ENCODE measurements at places on chromosomes 1 and 21.

- DNase-seq, result no peak
These were observed 15.6 kb downstream of the UTP11 start for GRCh38 chr1:38028105-38028591.

GRCh38 chr21:38774152-38774551 is 31.6 kb upstream of the ETS2 start:
- no peak for DNase-seq

GRCh38 chr1:212613440-212614335 is 5.1 kb downstream of the ATF3 start:
- DNase-seq, result no peak

DNA sequence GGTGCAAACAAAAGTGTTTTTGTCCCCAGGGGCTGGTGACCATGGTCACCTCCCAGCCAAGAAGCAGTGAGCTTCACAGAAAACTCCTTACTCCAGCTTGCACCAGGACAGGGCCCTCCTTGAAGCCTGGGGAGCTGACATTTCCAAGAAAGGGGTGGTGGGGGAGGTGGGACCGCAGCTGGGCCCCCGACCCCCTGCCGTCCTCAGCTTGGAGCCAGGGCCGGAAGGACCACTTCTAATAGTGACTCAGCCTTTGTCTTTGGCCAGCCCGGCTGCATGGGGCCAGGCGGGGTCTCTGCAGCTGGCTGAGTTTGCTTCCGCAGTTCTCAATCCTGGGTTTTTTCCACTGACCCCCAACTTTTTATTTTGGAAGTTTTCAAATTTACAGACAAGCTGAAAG is 136.5 kb upstream of the POU3F1 start:
- no peak for DNase-seq

DNA sequence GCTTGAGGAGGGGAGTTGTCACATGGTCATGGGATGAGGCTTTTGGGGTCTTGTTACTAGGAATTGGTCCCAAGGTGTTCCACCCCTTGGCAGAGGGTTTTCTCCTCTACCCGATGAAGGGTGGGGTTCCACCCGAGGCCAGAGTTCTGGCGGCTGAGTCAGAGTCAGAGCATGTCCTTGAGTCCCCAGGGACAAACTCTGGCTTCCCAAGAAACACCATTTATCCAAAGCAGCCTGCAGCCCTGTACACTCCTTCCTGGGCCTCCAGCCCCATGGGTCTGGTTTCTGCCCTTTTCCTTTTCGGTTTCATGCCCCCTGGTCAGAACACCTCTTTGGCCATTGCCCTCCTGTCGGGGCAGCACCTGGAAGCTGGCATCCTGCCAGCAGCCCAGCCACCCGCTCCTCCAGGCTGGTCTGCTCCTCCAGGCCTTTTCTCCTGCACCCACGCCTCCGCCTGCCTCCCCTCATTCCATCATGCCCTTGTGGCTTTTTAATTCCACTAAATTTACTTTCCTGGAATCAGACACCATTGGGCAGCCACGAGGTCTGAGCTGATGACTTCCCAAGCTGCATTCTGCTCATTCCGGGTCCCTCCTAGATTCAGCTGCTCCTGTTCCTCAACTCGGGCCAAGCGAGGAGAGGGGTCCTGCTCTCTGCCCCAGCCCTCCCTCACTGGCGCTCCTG is 301.7 kb upstream of the VAMP3 start:
- no peak for DNase-seq

GRCh38 chr1:180540697-180541594 is 17.8 kb upstream of the OVAAL start:
- no peak for DNase-seq

DNA sequence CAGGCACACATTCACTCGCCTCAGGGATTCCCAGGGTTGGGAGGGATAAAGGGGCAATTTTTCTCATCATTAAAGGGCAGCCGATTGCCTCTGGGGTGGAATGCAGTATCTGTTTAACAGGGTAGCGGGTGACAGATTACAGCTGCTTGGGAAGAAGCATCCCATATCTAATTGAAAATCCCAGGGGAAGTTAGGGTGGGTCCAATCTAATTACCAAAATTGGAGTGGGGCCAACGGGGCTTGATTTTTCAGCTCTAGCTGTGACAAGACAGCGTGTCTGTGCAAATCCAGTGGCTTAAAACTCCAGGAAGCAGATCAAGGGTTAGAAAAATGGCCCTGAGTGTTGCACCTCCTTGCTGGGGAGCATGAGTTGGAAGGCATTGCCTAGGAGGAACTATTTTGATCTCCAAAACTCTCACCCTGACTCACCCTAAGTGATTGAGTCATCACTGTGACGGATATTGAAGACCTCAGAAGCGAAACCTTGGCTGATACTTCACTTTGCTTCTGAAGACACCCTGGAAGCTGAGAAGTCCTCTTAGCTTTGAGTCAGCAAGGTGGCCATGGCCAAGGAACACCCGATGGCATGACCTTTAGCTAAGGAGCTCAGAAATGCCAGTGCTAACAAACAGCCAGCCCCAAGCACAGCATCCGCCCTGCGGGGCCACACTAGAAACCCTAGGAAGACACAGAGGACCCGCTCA is 46.0 kb downstream of the GRHL3 start:
- DNase-seq, result peak; percentile 59

DNA sequence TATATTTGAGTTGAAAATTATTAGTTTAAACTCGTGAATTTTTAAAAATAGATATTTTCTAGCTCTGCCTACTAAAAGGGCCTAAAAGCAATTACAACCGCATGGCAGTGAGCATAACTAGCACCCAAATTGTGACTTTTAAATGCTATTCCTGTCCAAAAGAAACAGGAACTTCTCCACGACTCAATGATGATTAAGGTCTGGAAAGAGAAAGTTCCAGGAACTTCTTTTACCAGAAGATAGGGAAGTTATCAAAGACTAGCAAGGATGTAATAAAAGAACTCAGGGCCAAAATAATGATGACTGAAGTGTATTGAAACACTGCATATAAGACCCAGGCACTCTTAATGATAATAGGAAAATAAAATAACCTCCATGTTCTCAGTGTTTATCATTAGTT is 313.0 kb downstream of the PLPP3 start:
- no peak for DNase-seq

DNA sequence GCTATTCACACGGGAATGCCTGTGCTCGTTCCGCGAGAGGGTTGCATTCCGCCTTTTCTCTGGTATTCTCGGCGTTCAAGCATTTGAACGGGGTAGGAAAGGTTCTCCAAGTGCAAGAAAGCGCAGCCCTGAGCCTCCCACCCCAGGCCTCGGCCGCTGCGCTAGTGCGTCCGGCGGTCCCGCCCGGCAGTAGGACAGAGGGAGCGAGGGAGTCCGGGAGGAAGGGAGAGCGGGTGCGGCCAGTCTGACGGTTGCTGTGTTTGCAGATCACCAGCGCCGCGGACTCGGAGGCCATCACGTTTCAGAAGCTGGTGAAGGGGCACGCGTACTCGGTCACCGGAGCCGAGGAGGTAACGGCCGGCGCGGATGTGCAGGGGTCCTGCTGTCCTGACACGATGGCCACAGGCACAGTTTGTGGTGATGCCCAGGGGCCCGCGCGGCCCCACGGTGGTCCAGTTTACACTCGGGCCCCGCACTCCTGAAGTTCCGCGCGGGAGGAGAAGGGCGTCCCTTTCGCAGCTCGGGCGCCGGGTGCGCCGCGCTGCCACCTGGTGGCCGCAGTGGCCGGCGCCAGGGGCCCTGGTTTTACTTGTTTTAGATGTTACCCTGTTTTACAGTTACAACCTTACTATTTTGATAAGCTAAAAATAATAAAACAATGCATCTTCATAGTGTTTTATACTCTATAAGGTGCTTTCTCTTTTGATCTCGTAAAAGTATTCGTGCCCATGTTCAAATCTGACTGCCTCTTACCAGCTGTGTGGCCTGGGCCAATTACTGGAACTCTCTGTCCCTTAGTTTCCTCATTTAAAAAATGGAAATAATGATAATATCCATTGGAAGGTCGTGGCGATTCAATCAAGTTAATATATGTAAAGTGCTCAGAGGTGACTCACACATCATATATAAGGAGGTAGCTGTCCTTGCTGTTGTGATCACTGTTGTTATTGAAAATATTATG is 36.7 kb downstream of the CAPN2 start:
- DNase-seq, result no peak

GRCh38 chr1:53134042-53134485 is 8.4 kb downstream of the SLC1A7 start:
- no peak for DNase-seq

DNA sequence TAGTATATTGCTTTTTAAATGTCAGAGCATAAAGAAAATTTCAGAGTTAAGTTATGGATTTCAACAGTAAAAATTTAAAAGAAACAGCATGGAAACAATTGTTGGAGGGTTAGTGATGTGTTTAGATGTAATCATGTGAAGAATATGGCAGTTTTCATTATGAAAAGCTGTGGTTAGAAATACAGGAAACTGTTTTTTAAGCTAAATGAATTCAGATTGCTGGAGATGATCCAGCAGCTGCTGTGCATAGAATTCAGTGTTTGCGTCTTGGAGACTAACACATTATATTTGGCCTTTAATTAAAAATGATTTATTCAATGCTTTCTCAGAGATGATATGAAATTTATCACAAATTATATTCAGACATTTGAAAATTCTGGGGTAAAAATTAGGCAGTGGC is 273.6 kb upstream of the LRRC7 start:
- DNase-seq, result no peak

- no peak for DNase-seq
These were observed 437.1 kb downstream of the PLPP3 start for GRCh38 chr1:56142301-56142700.

DNA sequence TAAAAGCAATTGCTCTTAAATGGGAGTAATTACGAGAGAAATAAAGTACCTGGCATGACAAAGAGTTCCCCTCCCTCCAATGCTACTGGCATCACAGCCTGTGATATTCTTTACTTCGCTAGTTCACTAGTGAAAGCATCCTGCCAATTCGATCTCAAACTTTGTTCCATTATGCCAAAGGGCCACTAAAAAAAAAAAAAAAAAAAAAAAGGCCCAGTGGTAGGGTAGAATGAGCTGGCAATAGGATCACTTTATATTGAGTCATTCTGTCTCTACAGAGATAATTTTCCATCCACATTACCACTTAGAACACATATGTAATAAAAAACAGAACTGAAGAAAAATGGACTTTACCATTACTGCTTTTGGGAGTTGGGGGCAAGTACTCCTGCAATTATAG is 11.2 kb downstream of the PUM1 start:
- no peak for DNase-seq

- DNase-seq, result peak; percentile 6
These were observed 243.2 kb upstream of the NR5A2 start for GRCh38 chr1:199784138-199784895.

GRCh38 chr1:39965044-39965443 is 10.1 kb downstream of the MFSD2A start:
- DNase-seq, result no peak

- no peak for DNase-seq
These were observed 89.2 kb downstream of the RIPK4 start for GRCh38 chr21:41677671-41678015.

DNA sequence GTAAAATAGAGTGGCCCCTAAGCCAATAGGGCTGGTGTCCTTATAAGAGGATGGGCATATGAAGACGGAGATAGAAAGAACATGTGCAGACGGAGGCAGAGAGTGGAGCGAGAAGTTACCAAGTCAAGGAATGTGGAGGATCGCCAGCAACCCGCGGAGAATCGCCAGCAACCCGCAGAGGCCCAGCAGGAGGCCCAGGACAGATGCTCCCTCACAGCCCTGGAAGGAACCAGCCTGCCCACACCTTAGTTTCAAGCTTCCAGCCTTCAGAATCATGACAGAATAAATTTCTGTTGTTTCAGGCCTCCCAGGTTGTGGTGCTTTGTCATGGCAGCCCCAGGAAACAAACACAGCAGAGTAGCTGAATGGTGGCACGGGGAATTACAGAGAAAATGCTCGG is 9.6 kb downstream of the CLDN14 start:
- DNase-seq, result no peak

- no peak for DNase-seq
These were observed 30.8 kb downstream of the HLX start for GRCh38 chr1:220910021-220910420.

- DNase-seq, result peak; percentile 66
These were observed 1.2 kb downstream of the ANP32E start for GRCh38 chr1:150234566-150235293.

- no peak for DNase-seq
These were observed 36.4 kb upstream of the STUM start for GRCh38 chr1:226512076-226512728.

GRCh38 chr1:243718893-243719292 is 131.2 kb downstream of the AKT3 start:
- peak; percentile 56 for DNase-seq

- DNase-seq, result peak; percentile 22
These were observed 11.5 kb upstream of the TMEM51 start for GRCh38 chr1:15141935-15142539.

DNA sequence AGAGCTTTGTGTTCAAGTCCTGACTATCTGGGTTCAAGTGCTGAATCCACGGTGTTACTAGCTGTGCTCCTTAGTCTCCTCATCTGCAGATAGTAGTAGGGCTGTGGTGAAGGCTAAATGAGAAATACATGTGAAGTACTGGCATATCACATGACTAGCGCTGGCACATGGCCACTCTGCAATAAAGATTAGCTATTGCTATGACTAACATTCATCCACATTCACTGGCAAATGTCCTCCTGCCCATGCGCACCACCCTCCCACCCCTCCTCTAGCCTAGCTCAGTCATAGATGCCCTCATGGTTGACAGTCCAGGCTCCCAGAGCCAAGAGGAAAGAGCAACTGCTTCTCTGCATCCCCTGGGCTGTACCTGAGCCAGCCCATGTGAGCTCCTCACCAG is 8.5 kb upstream of the COL8A2 start:
- DNase-seq, result peak; percentile 49

- no peak for DNase-seq
These were observed 31.7 kb downstream of the CHML start for GRCh38 chr1:241608379-241609033.

- no peak for DNase-seq
These were observed at the start of gene BNIPL for GRCh38 chr1:151036356-151036755. TSS of gene BNIPL (plus strand) at chr1:151036586. CDS start at chr1:151036726, 140 bp downstream.

DNA sequence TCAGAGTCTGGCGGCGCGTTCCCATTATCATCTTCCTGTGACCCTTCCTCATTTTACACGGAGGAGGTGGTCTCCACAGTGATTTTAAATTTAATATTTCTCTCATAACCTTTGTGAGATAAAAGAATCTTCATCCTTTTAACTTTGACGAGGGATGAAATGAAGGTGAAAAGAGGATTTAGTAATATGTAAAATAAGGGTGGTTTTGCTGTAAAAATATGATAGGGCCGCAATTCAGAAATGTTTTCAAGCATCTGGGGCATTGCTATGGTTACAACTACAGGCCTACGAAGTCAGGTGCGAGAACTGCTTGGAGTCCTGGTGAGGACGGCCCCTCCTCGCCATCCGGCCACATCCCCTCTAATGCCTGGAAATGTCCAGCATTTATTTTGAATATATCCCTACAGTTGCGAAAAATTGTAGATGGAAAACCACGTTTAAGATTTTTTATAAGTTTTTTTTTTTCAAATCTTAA is 422 bp upstream of the RSBN1 start:
- no peak for DNase-seq

Data from HTR-8/SVneo (cell line).